ENCODE measurements at places on chromosomes 6 and 20.
A peak's percentile ranks its signal among the peaks of the same experiment; 100 is the strongest.

DNA sequence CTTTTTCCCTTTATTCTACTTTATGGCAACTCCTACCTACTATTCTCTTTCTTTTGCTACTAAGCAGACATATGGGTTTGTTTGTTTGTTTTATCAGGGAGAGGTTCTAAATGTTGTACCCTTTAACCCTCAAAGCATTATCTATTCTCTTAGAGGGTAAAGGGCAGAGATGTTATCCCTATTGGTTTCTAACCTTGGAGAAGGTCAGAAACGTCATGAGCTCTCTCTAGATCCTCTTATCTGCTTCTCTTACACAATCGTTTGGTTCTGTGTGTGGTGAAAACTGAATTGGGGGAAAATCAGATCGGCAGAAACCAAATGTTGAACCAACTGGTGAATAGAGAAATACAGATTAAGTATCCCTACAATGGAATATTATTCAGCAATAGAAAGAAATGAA lies 6.4 kb upstream of the MPC1 start:
- no peak for DNase-seq

GRCh38 chr20:42402455-42402854 lies 784.3 kb upstream of the CHD6 start:
- DNase-seq: no peak

DNA sequence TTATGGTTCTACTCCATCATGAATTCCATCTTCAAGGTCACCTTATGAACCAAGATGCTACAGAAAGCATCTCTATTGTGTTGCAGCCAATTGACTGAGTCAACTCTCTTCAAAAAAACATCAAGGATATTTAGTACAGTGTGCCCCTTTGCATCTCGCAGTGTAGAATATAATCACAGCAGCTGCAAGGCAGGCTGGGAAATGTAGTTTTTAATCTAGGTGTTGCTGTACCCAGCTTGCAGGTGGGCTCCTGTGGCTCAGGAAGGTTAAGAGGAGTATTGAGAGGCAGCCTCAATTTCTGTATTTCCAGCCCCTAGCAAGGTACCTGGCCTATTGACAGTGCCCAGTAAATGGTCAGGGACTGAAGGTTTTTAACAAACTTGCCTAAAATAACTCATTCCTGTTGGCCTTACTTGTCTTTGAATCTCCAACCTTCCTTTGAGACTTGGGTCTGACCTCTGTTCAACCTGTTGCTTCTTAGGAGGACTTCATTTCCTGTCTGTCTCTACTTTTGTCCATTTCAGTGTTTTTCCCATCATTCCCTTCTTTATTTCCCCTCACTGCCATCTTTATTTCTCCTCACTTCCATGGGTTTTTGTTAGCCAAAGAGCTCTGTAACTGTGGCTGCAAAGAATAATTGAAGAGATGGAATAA lies 150.5 kb downstream of the DNAH8 start:
- no peak for DNase-seq

GRCh38 chr6:146670161-146670560 lies 71.4 kb downstream of the ADGB start:
- DNase-seq: peak; percentile 48

DNA sequence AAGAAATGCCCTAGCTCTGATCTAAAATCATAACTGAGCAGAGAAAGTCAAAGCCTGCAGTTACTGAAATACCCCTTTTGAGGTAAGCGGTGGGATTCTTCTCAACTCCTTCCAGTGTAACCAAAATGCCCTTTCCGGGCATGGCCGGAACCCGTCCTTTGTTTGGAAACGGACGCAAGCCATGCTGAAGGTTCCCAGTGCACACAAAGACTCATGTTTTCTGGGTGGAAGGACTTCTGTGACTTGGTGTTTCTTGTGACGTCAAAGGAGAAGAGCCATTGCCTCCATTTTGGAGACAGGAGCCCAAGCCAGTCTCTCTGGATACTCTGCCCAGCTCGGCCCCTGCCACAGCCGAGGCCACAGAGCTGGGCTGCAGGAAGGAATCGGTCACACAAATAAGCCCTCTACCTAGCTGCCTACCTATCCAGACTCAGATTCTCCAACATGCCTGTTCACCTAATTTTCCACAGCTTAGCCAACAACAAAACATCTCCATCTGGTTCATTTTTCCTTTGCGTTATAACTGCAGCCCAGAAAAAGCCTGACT lies 182.8 kb downstream of the TBXT start:
- no peak for DNase-seq

- DNase-seq: peak; percentile 7
Observed at GRCh38 chr6:136031982-136032381, 180.5 kb downstream of the PDE7B start.

DNA sequence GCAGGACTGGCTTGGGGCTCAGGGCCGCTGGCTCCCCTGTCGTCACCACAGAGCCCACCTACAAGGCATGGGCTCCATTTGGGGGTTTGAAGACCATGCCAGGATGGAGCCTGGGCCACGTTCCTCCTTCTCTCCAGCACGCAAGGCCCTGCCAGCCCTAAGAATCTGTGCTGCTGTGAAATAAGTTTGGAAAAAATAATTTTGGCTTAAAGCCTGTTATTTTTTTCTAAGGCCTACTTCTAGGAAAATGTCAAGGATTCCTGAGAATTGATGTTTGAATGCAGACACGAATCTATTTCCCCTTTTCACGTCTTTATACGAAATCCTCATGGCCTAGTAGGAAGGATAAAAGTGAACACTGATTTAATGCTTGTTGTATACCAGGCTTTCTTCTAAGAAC lies 107.5 kb downstream of the LRFN2 start:
- no peak for DNase-seq

- no peak for DNase-seq
Observed at GRCh38 chr6:70280400-70280853, 22.5 kb downstream of the COL9A1 start.

GRCh38 chr6:12567682-12568081 lies 148.9 kb upstream of the PHACTR1 start:
- DNase-seq: no peak

DNA sequence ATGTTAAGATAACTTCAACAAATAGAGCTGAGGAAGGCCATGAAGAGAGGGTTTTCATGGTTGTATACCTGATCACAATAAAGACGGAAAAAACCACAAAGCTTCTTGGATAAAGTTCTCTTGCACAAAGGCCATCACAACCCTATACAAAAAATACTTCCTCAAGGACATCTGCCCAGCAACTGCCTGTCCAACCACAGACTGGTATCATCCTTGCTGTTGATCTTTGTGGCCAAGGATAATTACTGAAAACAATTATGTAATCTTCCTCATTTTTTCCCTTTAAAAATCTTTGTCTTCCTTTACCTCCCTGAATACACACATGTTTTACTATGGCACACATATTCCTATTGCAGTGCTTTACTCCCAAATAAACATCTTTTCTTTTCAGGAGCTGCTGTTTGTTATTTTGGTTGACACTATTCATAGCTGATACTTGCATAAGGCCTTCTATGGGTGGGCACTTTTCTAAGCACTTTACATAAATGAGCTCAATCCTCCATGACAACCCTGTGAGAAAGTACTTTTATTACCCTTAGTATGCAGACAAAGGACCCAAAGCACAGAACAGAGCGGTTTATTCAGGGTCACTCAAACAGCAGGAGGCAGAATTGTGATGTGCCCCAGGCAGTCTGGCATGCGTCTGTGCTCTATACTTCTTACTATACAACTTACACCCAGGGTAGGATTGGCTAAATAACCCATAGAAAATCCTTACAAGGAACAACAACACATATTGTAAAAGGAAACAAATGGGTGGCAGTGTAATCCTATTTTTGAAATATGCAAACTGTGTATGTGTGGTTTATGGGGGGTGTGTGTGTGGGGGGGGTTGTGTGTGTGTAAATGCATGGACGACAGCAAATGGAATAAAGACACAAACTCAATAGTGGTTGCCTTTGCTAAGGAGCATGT lies 35.1 kb downstream of the SNRNP48 start:
- DNase-seq: no peak

- DNase-seq: no peak
Observed at GRCh38 chr20:6614836-6615235, 152.7 kb upstream of the BMP2 start.

- DNase-seq: no peak
Observed at GRCh38 chr6:111958534-111958933, 85.3 kb upstream of the FYN start.

GRCh38 chr6:147205690-147206600 lies 1.7 kb downstream of the STXBP5 start:
- peak; percentile 35 for DNase-seq

DNA sequence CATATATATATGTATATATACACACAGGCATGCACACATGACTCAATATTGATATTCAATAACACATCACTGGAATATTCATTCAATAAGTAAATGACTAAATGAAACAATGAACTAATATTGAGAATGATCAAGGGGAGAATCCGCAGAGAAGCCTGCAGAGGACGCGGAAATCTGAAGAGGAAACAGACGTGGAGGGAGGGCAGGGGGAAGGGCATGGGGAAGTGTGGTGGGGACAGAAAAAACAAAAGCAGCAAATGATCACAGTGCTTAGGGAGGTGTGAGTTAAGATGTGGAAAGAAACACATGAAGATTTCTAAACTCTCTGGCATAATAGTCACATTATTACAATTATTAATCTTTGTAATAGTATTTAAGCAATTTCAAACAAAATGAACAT lies 14.5 kb downstream of the PERP start:
- DNase-seq: no peak

DNA sequence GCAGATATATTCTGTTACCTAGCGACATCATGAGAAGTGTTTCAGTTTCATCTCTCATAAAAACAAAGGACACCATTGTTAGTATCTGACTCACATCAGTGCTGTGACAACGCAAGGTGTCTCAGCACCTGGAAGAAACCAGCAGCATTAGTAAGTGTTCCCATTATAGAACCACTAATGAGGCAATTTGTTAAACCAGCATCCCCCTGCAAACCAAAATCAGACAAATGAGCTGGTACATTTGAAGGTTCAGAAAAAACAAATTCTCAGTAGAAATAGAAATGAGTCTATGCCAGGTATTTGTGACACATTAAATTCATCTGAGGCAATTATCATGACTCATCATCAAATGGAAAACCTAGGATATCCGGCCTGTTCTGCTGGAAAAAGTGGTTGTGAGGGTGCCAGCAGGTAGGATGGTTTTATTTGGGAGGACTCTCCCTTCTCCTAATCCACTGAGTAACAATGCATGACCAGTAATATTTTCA lies 151.7 kb downstream of the TMEM200A start:
- DNase-seq: peak; percentile 88

DNA sequence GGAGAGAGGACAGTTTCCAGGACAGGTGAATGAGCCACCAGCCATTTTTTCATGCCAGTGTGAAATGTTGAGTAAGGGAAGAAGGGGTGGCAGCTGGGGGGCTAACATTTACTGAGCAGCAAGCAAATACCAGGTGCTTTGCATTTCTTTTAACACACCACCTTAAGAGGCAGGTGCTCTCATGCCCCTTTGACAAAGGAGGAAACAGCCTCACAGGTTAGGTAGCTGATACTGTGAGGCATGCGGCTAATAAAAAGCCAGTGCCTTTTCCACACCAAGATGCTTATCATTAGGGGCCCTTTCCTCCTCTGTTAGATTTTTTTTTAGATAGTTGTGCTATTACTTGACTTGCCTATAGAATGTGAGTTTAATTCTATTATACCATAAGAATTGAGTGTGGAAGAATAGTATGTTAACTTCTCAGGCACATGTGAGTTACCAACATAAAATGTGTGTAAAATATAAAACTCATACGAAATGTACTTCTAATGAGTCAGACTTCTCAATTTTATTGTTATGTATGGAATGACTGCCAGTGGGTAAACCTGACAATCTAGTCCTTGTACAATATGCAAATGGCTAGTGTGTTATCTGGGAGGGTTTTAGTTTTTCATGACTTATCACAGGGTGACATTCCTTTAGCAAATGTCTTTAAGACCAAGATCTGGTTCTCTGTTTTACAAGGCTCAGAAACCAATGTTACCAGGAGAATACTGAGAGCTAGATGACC lies 260.0 kb downstream of the TMEM242 start:
- no peak for DNase-seq

DNA sequence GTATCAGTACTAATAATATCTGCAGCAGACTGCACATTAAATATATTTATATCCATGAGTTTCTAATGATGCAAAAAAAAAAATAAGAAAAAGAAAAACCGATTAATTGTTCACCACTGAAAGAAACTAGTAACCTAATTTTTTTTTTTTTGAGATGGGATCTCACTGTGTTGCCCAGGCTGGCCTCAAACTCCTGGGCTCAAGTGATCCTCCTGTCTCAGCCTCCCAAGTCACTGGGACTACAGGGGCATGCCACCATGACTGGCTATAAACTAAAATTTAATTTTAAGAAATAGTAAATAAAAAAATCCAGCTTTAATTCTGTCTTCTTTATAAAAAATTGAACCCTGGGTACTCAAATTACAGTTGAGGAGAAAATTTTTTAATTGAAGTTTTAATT lies 358.2 kb downstream of the QKI start:
- no peak for DNase-seq

GRCh38 chr6:118334634-118335033 lies 213.5 kb upstream of the PLN start:
- no peak for DNase-seq

GRCh38 chr6:31918069-31918720 lies 9.3 kb upstream of the C2 start:
- DNase-seq: peak; percentile 31

GRCh38 chr6:5208471-5208971 lies 52.2 kb downstream of the LYRM4 start:
- no peak for DNase-seq

DNA sequence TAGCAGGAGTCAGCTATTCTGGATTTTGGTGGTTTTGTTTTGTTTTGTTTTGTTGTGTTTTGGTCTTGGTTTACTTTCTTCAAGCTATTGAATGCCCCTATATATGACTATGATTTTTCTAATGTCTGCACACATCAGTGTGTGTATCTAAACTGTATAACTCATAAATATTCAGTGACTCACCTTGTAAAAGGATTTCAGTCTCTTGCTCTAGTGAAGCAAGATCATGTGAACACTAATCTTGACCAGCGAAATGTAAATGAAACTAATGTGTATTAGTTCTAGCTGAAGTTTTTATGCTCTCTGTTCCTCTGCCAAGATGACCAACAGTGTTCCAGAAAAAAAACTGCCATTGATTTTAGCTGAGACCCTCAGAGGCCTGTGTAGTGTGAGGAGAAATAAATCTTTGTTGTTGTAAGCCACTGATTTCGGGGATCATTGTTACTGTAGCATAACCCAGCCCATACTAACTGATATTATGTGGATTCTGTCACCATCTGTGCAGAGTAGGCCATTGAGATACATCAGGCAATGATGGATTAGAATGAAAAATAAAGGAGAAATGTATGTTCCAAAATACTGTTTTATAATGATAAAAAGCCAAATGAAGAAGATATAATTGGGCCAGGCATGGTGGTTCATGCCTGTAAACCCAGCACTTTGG lies 11.5 kb upstream of the BTBD9 start:
- no peak for DNase-seq

All from HT1080 (cell line).